Left ventricle myocardium inferior (tissue), 1 donor: ENCODE measurements at places on chromosomes 12 and 14.

GRCh38 chr14:63045234-63045611, at the start of gene KCNH5:
KCNH5 (minus strand) TSS chr14:63045458; CDS start chr14:63045186, 272 bp downstream.
- H3K27ac ChIP-seq: no peak within 1 kb of the TSS
- H3K4me1 ChIP-seq: peaks cover 15% of the 10 kb centered on the region
- H3K36me3 ChIP-seq: no peaks in the 10 kb centered on the region

DNA sequence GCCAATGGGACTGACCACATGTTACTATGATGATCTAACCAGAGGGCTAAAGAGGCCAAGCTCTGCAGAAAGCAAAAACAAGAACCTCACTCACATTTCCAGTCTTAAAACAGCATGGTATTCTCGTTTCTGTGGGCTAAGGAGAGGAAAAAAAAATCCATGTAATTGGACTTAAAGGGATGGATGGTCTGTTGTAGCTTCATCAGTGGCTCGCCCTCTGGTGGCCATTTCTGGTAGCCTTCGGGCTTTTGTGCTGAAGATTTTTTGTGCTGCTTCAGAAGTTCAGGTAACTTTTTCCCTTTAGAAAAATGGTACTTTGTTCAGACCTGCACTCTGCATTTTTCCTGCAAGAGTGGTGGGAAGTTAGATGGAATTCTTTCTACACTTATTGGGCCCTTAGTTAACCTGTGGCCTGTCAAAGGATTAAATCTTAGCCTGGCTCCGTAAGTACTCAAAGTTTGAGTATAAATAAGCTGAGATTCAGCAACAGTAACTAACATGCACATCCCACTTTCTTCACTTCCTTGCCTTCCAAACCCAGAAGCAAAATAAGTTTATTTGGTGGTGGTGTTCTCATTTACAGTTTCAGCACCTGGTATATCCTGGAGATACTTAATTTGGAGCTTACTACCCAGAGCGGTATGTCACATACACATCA, 22.3 kb downstream of the DCAF4 start:
- H3K4me3 ChIP-seq: no peak overlapping the region
- H3K27ac ChIP-seq: no peak overlapping the region
- H3K4me1 ChIP-seq: no peaks in the 10 kb centered on the region

DNA sequence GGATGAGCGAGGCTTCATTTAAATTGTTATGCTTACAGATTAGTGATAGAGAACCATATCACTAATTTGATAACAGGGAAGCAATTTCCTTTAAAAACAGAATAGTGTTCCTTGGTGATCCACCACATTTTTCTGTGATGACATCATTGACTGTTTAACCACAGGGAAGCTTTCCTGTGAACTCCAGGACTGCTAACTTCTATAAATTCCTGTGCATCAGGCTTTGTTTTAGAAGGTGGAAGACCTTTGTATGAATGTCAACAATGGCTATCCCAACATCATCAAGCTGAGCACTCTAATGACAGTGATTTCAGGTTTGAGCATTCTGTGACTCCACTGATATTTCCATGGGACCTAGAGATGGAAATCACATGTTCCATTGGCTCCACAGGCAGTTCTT, 177.1 kb downstream of the RMST start:
- H3K27ac ChIP-seq: no peak overlapping the region
- no peaks in the 10 kb centered on the region for H3K36me3 ChIP-seq
- no peak for DNase-seq
- H3K4me1 ChIP-seq: no peaks in the 10 kb centered on the region

DNA sequence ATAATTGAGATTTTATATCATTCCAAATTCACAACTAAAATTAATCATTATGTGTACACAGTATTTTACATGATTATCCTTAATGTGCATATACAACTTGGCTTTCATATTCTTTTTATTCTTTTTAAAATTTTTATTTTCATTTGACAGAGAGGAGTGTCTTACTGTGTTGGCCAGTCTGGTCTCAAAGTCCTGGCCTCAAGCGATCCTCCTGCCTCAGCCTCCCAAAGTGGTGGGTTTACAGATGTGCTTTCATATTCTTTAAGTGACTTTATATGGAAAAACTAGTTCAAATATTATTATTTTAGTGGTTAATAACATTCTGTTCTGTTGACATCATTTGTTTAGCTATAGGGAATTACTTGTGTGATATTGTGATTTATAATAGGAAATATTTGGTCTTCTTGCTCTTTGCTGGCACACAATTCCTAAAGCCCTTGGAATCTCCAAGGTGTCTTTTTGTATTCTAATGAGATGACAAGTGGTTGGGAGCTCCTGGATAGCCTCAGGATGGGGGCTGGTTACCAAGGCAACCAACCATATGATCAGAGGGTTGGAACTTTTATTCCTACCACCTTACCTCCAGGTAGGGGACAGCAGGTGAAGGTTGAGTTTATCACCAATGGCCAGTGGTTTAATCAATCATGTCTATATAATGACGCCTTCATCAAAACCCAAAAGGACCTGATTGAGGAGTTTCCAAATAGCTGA, 16.0 kb upstream of the ZNF410 start:
- peaks cover 20% of the 10 kb centered on the region for H3K36me3 ChIP-seq
- H3K27ac ChIP-seq: no peak overlapping the region
- no peaks in the 10 kb centered on the region for H3K4me1 ChIP-seq
- H3K27me3 ChIP-seq: no peaks in the 10 kb centered on the region
- no peak overlapping the region for H3K4me3 ChIP-seq

DNA sequence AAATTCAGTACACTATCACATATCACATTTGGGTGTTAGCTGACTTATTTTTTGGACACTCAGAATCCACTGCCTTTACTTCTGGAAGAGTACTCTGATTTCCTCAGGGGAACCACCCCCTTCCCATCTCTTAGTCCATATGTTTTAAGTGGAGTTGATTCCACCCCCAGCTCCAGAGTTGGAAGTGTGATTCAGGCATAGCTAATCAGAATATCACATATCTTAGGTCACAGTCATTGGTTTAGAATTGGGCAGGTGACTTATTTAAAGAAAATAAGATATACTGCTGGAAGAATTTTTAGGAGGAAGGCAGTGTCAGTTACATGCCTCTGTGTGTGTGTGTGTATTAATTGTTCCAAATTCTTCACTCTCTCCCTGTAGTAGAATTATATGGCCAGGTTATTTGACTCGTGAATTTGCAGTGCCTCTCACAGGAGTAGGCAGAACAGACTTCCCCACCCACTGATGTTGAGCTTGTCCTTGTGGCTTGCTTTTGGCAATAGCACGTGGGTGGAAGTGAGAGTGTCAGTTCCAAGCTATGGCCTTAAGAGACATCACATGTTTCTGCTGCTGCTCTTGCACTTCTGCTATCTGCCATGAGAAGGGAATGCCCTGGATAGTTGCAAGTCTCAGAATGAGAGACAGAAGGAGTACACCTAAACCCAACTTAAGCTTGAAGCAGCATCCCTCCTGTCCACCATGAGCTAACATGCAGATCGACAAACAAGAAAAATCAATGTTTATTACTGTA, 6.4 kb upstream of the GAS2L3 start:
- H3K4me3 ChIP-seq: no peak overlapping the region
- peaks cover 17% of the 10 kb centered on the region for H3K4me1 ChIP-seq
- no peaks in the 10 kb centered on the region for H3K36me3 ChIP-seq
- no peaks in the 10 kb centered on the region for H3K27me3 ChIP-seq

- no peak for DNase-seq
- H3K4me3 ChIP-seq: no peak overlapping the region
- peaks cover 11% of the 10 kb centered on the region for H3K4me1 ChIP-seq
- H3K27ac ChIP-seq: no peak overlapping the region
Measured at GRCh38 chr12:31752450-31752849, 23.6 kb upstream of the AMN1 start.

DNA sequence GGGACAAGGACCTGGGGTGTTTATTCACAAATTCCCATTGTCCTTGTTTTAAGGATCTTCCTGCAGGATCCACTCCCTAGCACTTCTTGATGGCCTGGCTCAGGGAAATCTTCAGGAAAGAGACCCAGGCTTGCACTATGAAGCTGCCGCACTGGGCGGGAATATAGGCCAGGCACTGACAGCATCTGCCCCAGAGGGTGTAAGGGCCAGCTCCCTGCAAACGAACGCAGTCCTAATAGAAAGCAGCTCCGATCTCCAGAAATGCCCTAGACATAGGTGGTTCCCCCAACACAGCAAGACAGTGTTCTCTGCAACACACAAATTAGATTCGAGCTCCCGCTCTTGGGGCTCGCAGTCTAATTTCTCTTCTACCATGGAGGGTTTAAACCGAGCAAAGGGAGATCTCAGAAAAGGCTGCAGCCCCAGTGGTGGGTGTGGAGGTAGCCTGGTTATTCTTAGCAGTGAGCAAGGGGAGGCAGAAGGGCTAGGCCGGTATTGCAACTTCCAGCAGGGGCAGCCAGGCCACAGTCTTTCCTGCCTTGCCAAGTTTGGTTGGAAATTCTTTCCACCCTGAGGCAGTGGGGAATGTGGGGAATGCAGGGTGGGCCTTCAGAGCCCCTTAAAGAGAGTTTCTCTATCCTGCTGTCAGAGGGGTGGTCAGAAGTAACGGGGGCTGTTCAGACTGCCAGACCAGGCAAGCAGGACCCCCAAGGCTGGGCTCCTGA, 16.1 kb upstream of the WSCD2 start:
- no peak overlapping the region for H3K4me3 ChIP-seq
- no peak overlapping the region for H3K27ac ChIP-seq
- peaks cover 15% of the 10 kb centered on the region for H3K27me3 ChIP-seq
- peaks cover 5% of the 10 kb centered on the region for H3K4me1 ChIP-seq

DNA sequence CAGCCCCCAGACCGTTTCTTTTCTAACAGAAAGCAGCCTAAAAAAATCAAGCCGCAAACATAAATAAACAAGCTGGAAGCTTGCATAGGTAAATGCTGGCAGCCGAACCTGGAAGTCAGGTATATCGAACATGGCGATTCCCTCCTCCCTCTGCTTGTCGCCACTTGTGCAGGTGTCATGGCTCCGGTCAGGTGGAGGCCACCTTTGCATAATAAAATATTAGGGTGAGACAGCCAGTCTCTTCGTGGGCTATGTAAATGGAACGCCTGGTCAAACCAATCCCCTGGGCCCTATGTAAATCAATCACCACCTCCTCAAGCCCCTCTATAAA, 223.9 kb upstream of the DAAM1 start:
- no peak overlapping the region for H3K27ac ChIP-seq
- DNase-seq: no peak
- no peak overlapping the region for H3K4me3 ChIP-seq
- H3K27me3 ChIP-seq: no peaks in the 10 kb centered on the region

GRCh38 chr14:29310210-29310609, 543.6 kb downstream of the FOXG1 start:
- H3K27me3 ChIP-seq: no peaks in the 10 kb centered on the region
- no peaks in the 10 kb centered on the region for H3K36me3 ChIP-seq
- no peaks in the 10 kb centered on the region for H3K4me1 ChIP-seq
- no peak overlapping the region for H3K27ac ChIP-seq
- H3K4me3 ChIP-seq: no peak overlapping the region
- no peak for DNase-seq

GRCh38 chr14:95529216-95529615, 5.6 kb upstream of the GLRX5 start:
- H3K36me3 ChIP-seq: no peaks in the 10 kb centered on the region
- no peak for DNase-seq
- H3K27ac ChIP-seq: no peak overlapping the region
- H3K4me1 ChIP-seq: peaks cover 71% of the 10 kb centered on the region
- H3K4me3 ChIP-seq: no peak overlapping the region

GRCh38 chr14:94284221-94284620, 8.8 kb downstream of the SERPINA10 start:
- H3K36me3 ChIP-seq: no peaks in the 10 kb centered on the region
- no peak for DNase-seq
- no peak overlapping the region for H3K27ac ChIP-seq
- no peak overlapping the region for H3K4me3 ChIP-seq

DNA sequence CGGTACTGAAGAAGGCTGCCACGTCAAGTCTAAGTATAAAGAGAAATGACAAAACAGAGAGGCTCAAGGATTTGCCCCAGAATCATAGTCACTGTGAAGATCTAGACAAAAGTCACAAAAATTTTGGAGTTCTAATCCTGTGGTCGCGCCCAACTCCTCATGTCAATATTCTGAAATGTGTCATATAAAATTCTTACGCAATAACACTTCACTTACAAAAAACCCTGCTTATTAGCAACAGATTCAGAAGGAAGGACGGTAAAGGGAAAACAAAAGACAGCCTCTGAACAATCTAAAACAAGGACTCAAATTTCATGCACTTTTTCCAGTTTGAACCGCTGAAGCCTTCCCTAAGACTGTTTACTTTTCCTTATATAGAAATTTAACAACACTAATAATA, 94.7 kb downstream of the TSPAN8 start:
- H3K4me1 ChIP-seq: no peaks in the 10 kb centered on the region
- no peak overlapping the region for H3K4me3 ChIP-seq
- H3K36me3 ChIP-seq: no peaks in the 10 kb centered on the region
- no peaks in the 10 kb centered on the region for H3K27me3 ChIP-seq
- no peak for DNase-seq

DNA sequence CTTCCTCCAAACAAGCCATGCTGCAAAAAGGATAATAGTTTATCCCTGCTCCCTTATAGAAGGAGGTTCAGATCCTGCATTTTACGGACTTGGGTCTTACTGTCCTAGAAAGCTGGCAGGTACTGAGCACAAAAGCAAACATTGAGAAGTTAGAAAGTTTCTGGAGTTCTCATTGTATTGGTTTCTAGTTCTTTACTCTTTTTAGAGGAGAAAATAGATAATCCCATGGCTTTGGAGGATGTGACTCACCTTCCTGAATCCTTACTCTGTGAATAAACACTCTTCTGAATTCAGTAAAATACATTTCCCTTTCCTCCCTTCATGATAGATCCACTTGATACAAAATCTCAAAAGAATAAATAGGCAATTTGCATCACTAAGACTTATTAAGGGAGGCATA, 188.9 kb downstream of the NPAS3 start:
- DNase-seq: no peak
- H3K27me3 ChIP-seq: no peaks in the 10 kb centered on the region
- no peak overlapping the region for H3K4me3 ChIP-seq
- no peaks in the 10 kb centered on the region for H3K36me3 ChIP-seq
- H3K27ac ChIP-seq: no peak overlapping the region

DNA sequence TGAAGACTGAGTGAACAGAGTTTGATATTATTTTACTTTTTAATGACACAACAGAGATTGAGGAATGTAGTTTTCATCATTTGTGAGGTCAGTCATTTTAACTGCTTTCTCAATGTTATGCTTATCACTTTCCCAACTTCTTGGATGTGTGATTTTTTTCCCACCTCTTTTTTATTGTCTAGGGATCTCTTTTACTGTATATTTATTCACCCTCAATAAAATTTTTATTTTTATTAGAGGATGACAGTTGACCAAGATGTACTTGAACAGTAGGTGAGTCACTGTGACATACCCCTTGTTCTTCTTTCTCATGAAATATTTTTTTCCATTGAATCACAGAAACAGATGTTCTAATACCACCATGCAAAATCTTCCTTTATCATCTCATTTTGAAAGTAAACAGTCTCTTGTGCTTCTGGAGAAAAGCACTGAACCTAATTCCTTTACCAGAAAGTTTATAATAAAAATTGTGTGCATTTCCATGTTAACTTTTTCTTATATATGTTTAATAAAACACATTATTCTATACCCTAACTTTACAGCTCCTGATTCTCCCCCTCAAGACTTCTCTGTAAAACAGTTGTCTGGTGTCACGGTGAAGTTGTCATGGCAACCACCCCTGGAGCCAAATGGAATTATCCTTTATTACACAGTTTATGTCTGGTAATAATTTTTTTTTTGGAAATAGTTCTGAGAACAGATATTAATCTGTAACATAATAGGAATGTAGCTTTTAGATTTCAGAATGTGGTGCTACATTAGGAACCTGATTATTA, 65.9 kb downstream of the PTPRQ start:
- no peaks in the 10 kb centered on the region for H3K36me3 ChIP-seq
- H3K4me1 ChIP-seq: no peaks in the 10 kb centered on the region
- no peak overlapping the region for H3K27ac ChIP-seq
- H3K27me3 ChIP-seq: peaks cover 3% of the 10 kb centered on the region
